Activated CD4-positive, alpha-beta T cell treated with anti-CD3 and anti-CD28 coated beads, Interleukin-2, amount 50 U/mL, for 48 hours (primary cell): ENCODE measurements at places on chromosomes 5 and 9.
A peak's percentile ranks its signal among the peaks of the same experiment; 100 is the strongest.

GRCh38 chr5:68886814-68887213 lies 207.0 kb upstream of the SLC30A5 start:
- DNase-seq = peak; percentile 11

DNA sequence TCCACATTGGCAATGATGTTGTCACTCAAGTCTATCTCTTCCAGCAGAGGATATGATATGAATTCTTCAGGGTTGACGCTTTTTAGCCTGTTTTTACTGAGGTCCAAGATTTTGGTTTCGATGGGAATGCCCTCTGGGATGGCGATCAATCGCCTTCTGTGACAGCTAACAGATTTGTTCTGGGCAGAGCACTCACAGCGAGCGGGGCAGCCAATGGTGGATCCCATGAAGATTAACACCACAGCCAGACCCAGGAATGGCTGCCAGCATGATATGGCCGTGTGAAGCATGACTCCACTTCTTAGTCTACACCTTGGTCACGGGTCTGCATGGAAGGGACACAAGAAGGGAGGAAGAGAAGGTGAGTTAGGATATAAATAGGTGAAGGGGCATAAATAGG lies 377.1 kb upstream of the C9orf72 start:
- DNase-seq = no peak

DNA sequence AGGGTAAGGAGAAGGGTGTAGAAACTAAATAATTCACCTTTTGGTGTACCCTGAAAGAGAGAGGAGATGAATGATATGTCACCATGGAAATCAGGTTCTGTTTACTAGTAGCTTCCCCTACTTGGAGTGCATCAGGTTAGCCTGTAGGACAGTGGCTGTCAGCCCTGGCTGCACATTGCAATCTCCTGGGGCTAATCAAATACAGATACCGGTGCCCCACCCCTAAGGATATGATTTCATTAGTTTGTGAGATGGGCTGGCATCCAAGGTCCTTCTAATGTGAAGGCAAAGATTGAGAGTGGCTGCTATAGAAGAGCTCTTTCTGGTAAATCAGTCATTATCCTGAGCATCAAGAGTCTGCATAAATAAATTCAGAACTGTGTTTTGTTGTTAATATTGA lies 47.2 kb downstream of the INSYN2B start:
- DNase-seq = no peak

DNA sequence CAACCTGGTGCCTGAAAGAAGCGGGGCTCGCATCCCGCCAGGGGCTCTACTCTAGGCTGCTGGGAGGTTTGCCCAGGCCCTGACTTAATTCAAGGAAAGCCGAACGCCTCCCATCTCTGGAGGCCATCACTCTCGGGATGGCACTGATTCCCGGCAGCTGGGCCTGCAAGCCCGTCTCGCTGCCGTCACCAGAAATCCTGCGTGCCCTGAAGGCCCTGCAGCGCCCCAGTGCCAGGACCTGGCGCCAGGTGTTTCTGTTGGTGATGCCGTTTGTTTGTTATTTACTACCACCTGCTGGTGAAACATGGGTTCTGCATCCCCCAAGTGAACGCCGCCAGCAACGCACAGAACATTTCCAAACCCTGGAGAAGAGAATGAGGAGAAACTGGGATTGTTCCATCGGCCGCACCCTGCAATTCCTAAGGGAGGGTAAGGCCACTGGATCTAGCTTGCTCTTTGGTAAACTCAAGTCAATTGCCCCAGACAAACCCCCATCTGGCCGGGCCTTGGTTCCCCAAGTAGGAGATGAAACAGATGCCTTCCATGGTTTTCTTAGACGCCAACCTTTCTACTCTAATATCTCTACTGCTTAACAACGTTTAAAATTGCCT lies 77.9 kb downstream of the AK8 start:
- DNase-seq = peak; percentile 65

DNA sequence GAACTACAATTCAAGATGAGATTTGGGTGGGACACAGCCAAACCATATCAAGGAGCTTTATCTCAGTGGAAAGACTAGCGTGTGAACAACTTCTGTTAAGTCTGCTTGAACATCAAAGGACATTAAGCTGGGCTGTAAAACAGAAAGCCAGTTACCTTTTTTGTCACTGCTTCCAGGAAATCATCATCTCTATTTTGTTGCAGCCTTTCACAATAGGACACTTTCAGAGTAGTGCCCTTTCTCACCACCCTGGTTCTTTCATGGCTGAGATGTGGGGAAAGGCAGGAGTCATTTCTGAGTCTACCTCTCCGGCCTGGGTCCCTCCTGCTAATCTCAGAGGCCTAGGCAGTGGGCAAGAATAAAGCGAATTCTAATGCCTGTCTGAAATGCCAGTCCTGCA lies 96.2 kb upstream of the PPP1R2B start:
- DNase-seq = no peak

DNA sequence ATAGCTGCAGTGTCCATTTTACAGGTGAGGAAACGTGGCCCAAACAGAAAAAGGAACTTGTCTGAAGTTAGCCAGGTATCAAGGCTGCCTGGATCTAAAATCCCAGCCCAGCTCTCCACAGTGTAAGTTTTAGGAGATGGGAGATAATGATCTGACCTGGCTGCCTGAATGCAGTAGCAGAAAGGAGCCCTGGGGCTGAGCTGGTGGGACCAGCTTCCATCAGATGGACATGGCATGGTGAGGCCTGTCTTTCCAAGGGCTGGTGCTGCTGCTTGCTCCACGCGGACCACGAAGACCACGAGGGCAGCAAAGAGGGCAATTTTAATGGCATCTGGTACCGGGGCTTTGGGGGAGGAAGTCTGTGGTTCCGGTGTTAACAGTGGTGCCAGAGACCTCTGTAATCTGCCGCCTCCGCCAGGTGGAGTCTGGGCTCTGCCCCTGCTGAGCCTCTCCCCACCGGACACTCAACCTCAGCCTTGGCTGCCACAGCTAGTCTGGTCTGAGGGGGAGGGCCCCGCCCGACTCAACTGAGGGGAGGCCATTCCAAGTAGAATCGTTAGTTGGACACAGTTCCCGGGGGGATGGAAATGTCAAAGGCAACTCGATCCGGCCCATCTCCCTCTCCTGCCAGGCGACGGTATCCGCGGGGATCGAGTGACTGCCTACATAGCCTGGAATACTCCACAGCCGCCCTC lies 650 bp downstream of the MYORG start:
- peak; percentile 51 for DNase-seq

- peak; percentile 45 for DNase-seq
Observed at GRCh38 chr5:180804129-180804618, 1.6 kb upstream of the MGAT1 start.

DNA sequence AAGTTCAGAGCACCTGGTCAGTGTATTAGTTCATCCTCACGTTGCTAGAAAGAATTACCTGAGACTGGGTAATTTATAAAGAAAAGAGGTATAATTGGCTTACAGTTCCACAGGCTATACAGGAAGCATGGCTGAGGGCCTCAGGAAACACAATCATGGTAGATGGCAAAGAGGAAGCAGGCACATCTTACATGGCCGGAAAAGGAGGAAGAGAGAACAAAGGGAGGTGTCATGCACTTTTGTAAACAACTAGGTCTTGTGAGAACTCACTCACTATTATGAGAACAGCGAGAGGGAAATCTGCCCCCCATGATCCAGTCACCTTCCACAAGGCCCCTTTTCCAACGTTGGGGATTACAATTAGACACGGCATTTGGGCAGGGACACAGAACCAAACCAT lies 28.8 kb upstream of the CAVIN4 start:
- no peak for DNase-seq

GRCh38 chr5:52702877-52703276 lies 84.8 kb upstream of the ITGA1 start:
- no peak for DNase-seq

DNA sequence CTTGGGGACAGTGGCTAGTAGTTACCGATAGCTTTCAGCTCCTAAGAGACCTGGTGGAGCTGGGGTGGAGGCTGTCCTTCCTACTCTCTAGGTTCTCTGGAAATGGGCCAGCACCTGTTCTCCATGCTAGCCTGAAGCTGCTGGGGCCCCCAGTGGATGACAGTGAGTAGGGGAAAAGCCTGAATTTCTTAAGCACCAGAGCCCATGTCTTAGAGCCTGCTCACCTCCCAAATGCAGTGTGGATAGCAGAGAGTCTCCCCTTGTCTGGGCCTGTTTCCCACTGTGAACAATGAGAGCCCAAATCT lies 105.8 kb downstream of the DAB2IP start:
- no peak for DNase-seq

DNA sequence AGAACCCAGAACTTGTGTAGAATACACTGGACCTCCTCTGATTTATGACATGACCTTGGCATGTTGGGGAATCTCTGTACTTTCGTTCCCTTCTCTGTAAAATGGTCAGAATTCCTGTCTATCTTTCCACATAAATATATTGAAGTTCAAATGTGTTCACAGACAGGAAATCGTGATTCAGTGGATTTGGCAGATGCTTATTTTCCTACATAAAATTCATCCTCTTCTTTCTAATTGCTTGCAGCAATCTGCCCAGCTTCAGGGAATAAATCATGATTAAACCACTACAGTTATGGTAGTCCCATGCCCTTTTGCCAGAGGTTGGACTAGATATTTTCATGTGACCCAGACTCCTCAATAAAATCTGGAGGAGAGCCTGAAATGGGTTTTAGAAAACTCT lies 52.1 kb upstream of the ARL15 start:
- no peak for DNase-seq

- DNase-seq = no peak
Observed at GRCh38 chr5:88438006-88438405, 169.4 kb upstream of the TMEM161B start.

DNA sequence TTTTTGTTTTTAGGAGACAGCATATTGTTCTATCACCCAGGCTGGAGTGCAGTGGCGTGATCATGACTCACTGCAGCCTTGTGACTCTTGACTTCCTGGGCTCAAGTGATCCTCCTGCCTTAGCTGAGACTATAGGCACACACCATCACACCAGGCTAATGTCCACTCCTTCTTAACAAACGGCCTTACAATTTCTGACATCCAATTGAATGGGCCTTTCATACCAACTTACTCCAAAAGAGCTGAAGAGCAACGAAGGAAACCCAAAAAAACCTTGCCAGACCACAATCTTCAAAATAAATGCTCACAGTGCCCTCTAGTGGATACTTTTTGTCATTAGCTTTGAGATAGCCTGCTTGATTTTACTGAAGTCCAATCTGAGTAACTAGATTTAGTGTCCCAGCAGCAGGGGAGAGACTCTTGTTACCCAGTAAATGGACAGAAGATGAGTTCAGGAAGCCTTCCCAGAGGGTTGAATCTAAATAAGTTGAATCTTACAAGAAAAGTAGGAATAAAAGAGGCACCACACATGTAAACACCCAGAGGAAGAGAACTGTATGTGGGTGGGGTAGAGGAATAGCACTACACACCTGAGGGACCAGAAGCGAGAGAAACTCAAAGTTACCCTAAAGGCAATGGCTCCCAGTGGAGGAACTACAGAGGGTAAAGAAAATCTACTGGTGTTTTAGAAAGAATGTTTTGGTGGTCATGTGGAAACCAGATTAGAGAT lies 9.3 kb downstream of the ZNF622 start:
- DNase-seq = peak; percentile 35

GRCh38 chr9:114025196-114025753 lies 52.8 kb downstream of the AMBP start:
- no peak for DNase-seq

- DNase-seq = no peak
Observed at GRCh38 chr9:73129941-73130685, 21.6 kb upstream of the ANXA1 start.

GRCh38 chr9:23073136-23073535 lies 626.5 kb downstream of the DMRTA1 start:
- no peak for DNase-seq

DNA sequence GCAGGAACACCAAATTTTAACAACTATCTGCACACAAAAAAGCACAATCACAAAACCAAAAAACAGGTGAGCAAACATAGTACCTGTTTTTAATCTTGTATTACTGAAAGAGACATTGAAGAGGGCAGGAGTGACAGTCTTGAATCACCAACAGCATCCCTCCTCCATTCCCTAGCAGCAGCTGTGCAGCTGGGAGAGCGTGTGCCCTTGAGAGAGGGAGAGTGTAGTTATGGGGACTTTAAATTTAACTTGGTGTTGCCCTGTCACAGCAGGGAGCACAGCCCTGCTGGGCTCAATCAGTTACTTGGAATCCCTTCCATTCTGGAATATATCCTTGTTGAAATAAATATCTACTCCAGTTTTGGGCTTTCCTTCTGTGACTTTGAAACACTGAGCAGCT lies 1938.7 kb upstream of the NUDT12 start:
- no peak for DNase-seq
